Erythroblast (primary cell): ENCODE measurements at places on chromosomes 2 and 18.
A peak's percentile ranks its signal among the peaks of the same experiment; 100 is the strongest.

DNA sequence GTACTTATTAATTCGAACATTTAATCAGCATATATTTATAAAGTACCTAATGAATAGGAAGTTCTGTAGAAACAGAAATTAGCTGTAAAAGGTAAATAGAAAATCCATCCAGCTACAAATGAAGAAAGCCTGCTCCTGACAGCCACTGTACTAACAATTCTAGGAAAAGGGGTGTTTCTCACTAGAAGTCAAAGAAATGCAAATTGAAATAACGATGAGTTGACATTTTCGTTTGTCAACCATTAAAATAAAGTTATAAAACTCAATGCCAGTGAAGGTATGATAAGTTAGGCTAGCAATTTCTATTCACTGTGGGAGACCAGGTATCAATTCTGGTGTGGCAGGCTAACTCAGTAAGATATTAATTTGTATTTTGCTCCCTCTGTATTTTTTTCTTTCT lies 198.0 kb downstream of the ARL4C start:
- DNase-seq: no peak

- DNase-seq: no peak
Measured at GRCh38 chr18:78767648-78768071, 212.0 kb upstream of the SALL3 start.

DNA sequence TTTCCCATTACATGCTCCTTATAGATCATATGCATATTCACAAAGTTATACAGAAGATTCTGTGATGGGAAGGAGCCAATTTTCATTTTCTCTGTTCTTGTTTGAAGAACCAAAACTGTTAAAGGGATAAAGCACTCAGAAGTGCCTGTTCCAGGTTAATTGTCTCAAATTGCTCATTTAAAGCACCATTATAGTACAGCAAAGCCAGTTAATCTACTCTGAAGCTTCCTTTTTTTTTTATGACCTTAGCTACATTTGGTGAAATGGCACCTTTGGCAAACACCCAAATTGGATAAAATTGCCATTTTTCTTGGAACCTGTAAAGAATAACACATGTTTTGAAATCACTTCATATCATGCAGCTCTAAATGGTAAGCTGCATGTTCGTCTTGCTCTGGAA lies 1092.3 kb downstream of the BCL11A start:
- no peak for DNase-seq

DNA sequence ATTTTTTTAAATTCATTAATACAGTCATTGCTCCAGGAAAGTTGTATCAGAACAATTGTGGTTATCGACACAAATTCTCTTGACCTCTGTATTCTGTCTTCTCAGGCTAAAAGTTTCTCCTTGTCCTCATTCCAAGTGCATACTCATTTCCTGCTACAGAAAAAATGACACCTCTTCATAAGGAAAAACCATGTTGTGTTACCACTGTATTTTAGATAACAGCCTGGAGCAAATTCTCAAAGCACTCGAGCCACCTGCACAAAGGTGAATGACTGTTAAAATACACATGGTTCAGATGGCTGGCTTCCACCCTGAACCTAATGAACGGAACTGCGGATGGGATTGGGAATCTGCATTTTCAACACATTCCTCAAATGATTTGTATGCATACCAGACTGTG lies 586.5 kb downstream of the EPHA4 start:
- no peak for DNase-seq

GRCh38 chr2:134540990-134541389 lies 177.8 kb downstream of the TMEM163 start:
- no peak for DNase-seq

- DNase-seq: no peak
Measured at GRCh38 chr2:47134386-47135090, 20.6 kb downstream of the STPG4 start.

DNA sequence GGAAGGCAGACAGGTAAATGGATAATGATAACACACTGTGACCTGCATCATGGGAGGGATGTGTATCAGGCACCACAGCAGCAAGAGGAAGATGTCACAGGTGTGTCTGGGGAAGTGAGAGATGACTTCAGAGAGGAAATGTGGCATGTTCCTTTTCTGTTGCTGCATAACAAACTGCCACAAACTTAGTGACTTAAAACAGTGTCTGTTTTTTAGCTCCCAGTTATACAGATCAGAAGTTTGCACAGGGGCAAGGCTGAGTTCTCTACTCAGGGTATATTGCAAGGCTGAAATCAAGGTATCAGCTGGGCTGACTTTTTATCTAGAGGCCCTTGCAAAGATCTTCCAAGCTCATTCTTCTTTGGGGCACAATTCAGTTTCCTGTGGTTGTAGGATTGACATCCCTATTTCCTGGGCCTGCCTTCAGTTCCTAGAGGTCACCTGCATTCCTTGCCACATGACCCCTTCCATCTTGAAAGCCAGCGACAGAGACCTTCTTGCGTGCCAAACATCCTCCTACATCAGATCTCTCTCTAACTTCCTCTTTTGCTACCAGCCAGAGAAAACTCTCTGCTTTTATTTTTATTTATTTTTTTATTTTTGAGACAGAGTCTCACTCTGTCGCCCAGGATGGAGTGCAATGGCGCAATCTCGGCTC lies 2.1 kb upstream of the MAP3K2 start:
- no peak for DNase-seq

DNA sequence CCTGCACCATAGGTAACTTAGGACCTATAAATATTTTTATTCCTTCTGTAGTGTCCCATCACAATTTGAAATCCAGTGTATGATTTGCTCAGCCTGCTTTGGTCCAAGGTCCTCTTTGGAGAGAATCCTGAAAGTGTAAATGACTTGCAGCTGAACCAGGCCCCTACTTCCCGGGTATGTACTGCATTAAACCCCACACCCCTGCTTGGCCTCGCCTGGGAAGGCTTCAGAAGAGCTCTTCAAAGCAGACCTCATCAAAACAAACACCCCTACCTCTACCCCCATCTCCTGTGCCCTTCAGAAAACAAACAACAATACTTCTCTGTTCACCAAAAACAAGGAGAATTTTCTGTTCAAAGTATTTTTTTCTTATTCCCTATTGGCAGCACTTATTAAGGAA lies 9.5 kb upstream of the SPTBN1 start:
- no peak for DNase-seq

GRCh38 chr2:183162362-183162761 lies 38.1 kb downstream of the NUP35 start:
- DNase-seq: no peak

GRCh38 chr18:48044944-48045343 lies 114.5 kb upstream of the SMAD2 start:
- no peak for DNase-seq

DNA sequence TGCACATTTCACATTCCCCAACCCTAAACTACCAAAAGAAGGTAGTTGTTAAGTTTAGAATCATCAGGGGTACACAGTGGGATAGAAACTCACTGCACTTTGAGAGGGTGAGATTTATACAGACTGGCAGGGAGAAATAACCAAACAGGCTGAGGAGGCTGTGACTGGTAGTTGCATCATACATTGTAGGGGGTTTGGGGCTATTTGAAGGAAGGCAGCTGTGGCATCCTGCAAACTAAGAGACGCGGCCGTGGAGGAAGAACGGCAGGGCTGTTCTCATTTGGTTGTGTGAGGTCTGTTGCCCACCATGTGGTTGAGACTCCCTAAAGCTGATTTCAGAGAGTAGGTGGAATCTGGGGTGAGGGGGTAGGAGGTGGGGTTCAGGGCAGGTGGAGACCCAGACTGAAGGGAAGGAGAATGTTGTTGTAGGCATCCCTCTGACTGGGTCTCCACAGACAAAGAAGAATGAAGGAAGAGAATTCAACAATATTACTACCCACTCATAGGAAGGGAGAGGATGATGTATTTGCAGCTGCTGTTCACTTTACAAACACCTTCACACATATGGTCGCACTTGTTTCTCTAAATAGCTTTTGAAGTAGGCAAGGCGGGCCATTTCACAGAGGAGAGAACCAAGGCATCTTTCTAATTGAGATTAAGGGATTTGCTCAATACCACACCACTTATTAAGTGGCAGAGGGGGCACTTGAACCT lies 170.9 kb upstream of the SIX2 start:
- no peak for DNase-seq

DNA sequence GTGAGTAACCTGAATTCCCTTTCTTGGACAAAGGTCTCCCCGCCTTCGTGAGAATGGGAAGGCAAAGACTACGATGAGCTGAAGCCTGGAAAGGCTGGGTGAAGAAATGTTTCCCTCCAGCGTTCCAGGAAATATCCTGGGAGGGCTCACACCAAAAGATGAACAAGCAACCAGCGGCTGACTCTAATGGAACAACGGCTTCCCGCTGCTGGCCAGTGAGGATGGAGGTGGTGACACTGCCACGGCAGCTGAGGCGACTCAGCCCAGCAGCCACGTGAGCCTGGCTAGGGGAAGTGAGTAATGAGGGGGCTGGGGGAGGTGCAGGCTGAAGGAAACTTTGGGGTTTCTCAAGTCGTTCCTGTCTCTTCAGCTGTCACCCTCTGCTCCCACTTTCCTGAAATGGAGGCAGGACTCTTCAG lies 105.0 kb upstream of the SMAD7 start:
- DNase-seq: peak; percentile 18

DNA sequence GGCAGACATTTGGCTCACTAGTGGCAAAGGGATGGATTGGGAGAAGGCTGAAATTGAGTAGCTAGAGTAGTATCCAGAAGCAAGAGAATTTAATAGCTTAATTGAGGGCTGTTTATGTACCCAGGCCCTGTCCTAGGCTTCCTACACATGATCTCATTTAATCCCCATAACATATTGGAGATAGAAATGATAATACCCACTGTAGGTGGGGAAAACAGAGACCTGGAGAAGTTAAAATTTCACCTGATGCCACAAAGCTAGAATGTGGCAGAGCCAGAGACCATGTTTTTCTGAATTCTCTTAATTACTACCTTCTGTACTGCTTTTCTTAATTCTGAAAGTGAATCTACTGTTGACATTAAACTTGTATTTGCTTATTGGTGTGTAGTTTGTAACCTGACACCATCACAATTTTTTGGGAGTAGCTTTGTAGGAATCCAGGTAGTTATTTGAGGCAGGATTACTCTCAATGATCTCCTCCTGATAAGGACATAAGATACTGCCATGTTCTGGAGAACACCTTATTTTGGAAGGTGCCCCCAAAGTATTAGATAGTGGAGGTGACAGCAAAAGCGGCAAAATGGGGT lies 42.2 kb downstream of the RAB10 start:
- DNase-seq: no peak

- no peak for DNase-seq
Measured at GRCh38 chr18:6661692-6662415, 67.7 kb upstream of the ARHGAP28 start.

- no peak for DNase-seq
Measured at GRCh38 chr2:100998235-100998573, 3.9 kb upstream of the RPL31 start.

DNA sequence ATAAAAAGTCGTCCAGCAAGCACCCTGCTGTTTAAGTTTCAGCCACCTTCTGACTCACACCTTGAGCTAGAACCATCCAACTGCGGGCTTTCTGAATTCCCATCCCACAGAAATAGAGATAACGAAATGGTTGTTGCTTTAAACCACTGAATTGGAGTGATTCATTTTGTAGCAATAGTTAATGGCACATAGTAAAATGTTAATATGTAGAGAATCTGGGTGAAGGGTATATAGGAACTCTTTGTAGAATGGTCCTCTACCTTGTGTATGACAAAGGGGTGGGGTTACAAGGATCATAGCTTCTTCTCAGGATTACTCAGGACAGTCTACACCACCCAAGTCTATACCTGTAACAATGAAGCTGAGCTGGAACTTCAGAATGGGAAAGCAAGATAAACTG lies 2.4 kb upstream of the MAPRE3 start:
- DNase-seq: no peak

- no peak for DNase-seq
Measured at GRCh38 chr18:31097666-31098065, 4.6 kb downstream of the DSC2 start.

GRCh38 chr2:164155558-164155957 lies 419.8 kb upstream of the FIGN start:
- DNase-seq: no peak

DNA sequence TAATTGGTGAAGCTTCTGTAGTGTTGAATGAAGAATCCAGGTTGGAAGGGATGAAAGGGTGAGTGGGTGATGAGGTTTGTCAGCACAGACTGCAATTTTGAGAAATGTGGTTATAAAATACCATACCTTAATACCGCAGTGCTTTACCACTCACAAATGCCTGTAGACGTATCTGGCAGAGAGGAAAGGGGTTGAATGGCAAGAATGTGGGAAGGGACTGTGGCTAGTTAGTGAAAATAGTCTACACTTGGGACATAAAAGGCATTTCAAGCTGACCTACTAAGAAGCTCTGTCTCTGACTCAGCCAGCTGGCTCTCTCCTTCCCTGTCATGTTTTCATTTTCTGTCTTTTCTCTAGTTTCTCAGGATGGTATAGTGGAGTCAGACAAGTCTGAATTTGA lies 25.1 kb downstream of the CDK15 start:
- DNase-seq: no peak

GRCh38 chr2:18518116-18519111 lies 42.0 kb downstream of the RDH14 start:
- DNase-seq: no peak

- DNase-seq: no peak
Measured at GRCh38 chr18:6489977-6490376, 75.3 kb upstream of the L3MBTL4 start.

- DNase-seq: peak; percentile 45
Measured at GRCh38 chr2:54557601-54558187, 101.6 kb downstream of the SPTBN1 start.

- peak; percentile 40 for DNase-seq
Measured at GRCh38 chr2:128320192-128320905, 1.7 kb upstream of the HS6ST1 start.

- no peak for DNase-seq
Measured at GRCh38 chr18:59428018-59428417, 69.0 kb upstream of the LMAN1 start.

DNA sequence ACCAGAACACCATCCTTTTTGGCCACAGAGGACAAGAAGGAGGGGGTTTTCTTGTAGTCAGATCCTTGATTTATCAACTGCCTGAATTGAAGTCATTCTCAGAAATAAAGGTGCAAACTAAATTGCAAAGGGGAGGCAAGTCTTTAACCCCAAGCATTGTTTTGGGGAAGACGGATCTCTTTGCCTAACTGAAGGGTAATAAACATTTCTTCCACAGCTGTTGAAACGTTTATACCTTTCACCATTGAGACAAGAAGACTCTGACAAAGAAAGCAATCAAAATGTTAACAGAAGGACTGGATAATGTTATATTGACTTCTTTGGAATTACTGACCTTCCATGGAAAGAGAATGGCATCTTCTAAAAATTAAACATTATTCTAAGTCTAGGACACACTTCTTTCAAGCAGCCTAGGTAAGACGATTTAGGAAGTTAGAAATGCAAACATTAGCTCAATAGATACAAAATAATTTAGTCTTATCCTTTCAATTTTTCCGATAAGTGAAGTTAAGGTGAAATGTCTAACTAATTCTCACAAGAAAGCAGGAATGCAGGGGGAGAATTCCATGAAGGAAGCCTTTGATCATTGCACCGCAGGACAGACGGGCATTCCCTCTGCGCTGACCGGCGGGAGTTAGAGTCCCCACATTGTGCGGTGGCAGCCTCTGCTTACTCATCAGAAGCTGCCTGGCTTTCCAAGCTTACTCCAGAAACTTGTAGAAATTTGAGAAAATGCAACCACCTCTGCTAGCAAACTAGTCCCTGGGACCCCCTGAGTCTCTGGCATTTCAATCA lies 69.4 kb upstream of the COPS8 start:
- DNase-seq: no peak
